ENCODE measurements at places on chromosomes 5 and 9.

GRCh38 chr5:1881098-1881572 lies 1.6 kb downstream of the IRX4 start:
- no peak for DNase-seq

- no peak for DNase-seq
Observed at GRCh38 chr9:105150991-105151685, 93.3 kb upstream of the SLC44A1 start.

GRCh38 chr9:4287386-4287785 lies 12.5 kb downstream of the GLIS3 start:
- no peak for DNase-seq

GRCh38 chr9:123867034-123867433 lies 62.9 kb downstream of the DENND1A start:
- DNase-seq: no peak

- no peak for DNase-seq
Observed at GRCh38 chr5:57445006-57445704, 37.5 kb downstream of the ACTBL2 start.

GRCh38 chr9:105455836-105456475 lies 8.1 kb downstream of the FSD1L start:
- DNase-seq: no peak

DNA sequence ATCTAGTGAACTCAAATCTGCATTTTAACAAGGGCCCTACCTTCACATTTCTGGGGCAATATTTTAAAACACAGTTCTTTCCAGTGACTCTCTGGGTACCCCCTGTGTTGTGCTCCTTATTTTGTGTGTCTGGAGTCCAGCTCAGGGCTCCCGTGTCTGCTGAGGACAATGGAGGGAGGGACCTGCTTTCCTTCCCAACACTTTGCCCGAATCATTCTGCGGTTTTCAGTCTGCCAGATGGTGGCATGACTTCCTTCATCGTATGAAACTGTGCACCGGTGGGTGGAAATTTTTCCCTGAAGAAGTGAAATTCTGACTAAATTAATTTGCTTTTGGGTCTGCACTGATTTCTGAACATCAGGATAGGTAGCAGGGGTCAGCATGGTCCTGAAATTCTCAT lies 153.6 kb upstream of the CD180 start:
- no peak for DNase-seq

GRCh38 chr9:1416261-1416660 lies 366.1 kb downstream of the DMRT2 start:
- no peak for DNase-seq

DNA sequence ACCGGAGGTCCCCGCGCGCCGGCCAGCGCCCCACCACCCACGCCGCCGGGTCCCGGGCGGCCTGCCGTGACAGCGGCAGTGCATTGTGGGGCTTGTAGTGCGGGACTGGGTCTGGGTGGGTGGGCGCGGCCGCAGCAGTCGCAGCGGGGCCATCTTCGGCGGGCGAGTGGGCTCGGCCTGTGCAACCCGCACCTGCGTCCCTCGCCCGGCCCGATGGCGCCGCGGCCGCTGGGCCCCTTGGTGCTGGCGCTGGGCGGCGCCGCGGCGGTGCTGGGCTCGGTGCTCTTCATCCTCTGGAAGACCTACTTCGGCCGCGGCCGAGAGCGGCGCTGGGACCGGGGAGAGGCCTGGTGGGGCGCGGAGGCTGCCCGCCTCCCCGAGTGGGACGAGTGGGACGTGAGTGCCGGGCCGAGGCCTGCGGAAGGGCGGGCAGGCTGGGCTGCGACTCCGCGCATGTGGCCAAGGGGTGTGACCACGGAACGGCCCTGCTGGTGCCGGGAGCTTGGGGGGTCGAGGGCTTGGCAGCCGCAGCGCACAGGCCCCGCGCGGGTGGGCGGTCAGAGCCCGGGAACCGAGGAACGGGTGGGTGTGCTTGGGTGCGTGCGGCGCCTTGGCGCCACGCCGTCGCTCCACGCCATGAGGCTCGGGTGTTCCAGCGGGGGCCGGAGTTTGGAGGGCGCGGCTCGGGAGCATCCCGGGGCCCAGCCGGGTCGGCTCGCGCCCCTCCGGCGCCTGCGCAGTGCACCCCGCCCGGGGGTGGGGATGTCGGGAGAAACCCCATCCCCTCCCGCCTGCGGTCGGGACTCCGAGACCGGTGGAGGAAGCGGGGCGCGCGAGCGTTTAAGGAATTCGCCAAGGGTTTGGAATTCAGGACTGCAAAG lies at the start of gene ARL10:
Gene ARL10, plus strand, starts transcription at position 137 of the 881 bp plus-strand sequence. Its CDS starts 77 bp downstream, at position 214.
- DNase-seq: no peak

DNA sequence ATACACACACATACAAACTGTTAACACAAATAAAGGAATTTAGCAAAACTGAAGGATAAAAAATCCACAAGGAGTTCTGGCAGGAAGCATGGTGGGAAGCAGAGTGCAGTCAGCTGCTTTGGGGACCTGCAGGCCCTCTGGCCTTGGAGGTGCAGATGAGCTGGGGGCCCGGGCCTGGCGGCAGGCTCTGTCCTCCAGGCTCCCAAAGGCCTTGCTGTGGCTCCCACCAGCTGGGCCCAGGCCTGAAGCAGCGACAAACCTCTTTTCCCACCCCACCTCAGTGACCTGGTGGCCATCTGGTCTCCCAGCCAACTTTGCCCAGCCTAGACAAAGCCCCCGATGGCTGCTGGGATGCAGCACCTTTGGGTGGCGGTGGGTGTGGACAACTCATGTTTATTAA lies 67.8 kb downstream of the GLRA1 start:
- DNase-seq: no peak

DNA sequence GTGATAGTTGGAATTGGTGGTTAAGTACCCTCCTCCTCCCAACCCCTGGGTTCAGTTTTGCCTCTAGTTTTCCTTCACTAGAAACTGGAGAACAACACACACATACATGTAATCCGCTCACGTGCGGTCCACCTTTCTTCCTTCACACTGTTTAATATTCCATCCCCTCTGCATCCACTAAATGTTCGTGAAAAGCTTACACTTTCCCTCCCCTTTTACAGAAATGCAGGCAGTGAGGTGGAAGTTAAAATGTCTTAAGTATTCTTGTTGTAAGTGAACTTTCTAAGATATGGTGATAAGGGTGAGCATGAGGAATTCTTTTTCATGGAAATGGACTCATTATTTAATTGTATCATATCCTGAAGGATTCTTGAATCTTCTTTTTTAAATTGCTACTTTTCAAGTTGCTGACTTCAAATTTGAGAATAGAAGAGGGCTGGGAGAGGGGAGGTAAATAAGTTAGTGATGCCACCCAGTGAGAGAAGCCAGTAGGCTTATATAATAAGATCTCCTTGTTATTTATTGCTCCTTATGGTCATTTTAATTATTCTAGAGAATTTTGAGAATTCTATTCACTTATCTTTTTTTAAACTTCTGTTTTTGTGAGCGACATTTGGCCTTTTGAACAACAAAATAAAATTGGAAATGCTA lies 90.2 kb downstream of the TLE4 start:
- no peak for DNase-seq

DNA sequence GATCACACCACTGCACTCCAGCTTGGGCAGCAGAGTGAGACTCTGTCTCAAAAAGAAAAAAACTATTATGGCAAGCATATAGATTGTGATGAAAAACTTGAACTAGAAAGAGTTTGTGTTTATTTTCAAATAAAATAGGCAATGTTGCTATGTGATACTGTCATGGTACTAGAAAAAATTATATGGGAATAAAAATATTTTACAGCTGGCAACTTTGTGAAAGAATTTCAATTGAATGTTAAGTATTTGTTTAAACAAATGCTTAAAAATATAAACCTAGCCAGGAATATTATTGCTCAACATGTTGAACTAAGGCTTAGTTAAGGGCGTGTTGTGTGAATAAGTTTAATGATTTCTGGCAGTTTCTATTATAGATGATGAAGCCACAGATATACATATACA lies 31.7 kb downstream of the HSDL2 start:
- no peak for DNase-seq

- no peak for DNase-seq
Observed at GRCh38 chr5:107218457-107219193, 452.1 kb downstream of the EFNA5 start.

- no peak for DNase-seq
Observed at GRCh38 chr5:170339780-170340167, 42.2 kb upstream of the LCP2 start.

DNA sequence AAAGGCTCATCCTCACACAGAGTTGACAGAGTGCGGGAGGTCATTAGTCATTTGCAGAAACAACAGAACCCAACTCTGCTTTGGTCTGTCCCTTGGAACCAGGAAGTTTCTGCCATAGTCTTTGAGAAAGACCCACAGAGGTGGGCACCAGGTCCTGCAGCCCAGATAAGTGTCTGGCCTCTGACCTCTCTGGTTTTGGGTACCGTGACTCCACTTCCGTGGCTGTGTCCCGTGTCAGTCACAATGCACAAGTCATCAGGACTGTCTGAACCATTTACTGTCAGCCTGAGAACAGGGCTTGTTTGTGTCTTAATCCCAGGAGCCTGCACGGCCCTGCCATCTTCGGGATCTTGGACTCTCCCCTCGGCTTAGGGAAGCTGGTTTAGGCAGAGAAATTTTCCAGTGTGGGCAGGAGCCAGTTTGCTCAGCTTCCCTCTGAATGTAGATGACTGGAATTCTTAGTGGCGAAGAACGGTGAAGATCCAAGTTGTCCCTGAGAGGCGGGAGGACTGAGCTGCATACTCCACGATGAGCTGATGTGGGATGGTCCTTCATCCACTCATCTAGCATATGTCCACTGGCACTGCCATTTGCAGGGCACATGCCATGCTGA lies 11.9 kb downstream of the GSN start:
- DNase-seq: no peak

DNA sequence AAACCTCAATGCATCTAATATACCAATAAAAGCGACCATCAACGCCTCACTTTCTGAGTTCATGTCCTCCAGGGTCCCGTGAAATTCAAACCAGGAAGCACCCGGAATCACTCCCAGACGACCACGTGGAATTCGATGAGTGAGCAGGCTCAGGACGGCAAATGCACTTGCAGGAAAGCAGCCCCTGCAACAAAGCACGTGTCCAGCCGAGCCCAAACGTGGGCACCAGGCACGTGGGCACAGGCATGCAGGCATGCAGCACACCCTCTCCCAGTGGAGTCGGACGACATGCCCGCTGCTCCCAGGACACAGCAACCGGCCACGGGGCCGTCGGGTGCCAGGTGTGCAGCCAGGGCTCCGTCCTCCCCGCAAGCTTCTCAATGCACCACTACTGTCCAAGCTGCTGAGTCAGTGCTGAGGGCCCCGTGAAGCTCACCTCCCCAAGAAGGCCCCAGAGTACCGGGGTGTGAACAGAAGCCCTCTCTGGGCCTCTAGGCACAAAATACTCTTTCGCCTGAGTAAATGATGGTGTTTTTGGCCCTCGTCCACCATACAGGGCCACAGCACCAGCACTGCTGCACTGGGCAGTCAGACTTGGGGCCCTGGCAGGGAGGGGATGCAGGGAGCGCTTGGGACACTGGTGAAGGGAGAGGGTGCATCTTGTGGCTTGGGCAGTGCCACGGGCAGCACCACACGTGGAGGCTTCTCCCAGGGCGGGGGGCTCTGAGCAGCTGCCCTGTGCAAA lies 87.6 kb downstream of the VAV2 start:
- DNase-seq: no peak

- no peak for DNase-seq
Observed at GRCh38 chr5:14714706-14715105, 50.2 kb downstream of the OTULIN start.

GRCh38 chr9:95024097-95024671 lies 293.3 kb downstream of the FANCC start:
- no peak for DNase-seq

DNA sequence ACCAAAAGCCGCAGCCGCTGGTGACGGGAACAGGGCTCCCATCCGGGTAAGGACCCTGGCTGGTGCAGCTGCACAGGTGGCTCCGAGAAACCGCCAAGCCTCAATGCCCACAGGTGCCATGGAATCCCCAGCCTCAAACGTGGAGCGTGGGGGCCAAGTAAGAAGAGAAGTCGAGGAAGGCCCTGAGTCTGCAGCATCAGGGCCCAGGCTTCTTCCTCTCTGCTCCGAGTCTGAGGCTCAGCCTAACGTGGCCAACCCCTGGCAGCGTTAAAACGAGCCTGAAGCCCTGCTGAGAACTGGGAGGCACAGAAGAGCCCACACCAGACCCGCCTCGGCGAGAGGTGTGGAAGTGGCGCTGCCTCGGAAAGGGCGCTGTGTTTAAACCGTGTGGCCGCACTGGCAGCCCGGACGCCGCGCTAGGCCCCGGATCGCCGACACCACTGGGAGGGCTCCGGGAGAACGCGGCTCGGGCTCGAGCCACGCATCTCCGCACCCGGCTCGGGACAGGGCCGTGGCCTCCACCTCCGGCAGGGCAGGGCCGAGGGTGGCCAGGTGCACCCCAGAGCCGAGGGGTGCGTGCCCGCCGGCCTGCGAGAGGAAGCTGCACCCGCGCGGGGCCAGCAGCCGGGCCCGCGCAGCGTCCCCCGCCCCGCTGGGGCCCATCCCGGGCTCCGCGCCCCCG lies 730 bp downstream of the ZMYND19 start:
- no peak for DNase-seq

GRCh38 chr9:33992632-33993031 lies 56.1 kb downstream of the UBAP2 start:
- DNase-seq: no peak

DNA sequence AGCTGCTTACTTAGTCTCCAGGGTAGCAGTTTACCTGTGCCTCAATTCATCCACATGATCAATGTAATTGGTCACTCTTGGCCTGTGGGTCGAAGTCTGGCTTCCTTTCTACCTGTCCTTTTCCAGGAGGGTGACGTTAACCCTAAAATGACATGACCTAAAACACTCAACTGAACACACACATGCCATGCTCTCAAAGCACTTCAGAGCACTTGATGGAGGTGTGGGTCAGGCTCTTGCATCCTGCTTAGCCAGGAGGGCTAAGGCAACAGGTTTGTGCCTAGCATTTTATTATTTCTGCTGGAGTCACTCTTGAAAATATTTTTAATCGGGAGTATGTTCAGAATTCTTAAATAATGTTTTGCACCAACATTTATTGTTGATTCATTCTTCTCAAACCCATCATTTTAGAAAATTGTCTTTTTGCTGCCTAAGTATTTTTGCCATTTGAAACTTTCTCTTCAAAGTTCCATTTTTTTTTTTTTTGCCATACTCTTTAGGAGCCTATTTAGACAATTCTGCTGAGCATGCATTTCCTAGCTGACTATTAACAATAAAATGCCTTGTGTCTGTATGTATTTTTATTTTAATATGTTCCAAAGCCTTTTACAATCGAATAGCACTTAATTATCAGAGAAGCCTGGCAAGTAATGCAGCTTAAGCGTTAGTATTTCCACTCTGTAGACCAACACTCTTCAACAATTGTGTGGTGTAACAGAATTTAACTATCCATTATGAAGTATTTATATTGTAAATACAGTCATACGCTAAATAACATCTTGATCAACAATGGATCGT lies 59.1 kb downstream of the ATP10B start:
- DNase-seq: no peak

GRCh38 chr5:68251386-68251785 lies 35.8 kb downstream of the PIK3R1 start:
- peak; percentile 52 for DNase-seq

DNA sequence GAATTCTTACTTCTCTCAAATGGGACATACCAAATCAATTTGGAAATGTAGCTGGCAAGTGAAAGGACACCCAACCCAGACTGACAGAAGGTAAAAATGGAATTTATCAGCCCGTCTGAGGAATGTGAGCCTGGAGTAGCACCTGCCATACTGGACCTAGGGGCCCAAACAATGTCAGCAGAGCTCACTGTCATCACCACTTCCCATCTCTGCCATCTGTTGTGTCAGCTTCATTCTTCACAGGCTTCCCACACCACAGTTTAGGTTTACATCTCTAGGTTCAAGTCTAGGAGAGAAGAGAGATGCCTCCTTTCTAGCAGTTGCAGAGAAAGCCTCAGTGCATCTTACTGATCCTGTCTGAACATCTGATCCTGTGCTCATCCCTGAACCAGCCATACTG lies 222.4 kb downstream of the DOCK8 start:
- DNase-seq: no peak

GRCh38 chr9:126330536-126330935 lies 3.9 kb downstream of the MVB12B start:
- DNase-seq: no peak

Data from stimulated activated CD8-positive, alpha-beta memory T cell treated with anti-CD3 and anti-CD28 coated beads, Interleukin-7, amount 100 ng/mL, for 24 hours (primary cell).